Mesenteric fat pad (tissue), 1 donor: ENCODE measurements at places on chromosomes 6 and 20. TPM values are rescaled to one million over a fixed set of nuclear protein-coding genes. Genes with fewer than 3 reads are reported as not detected.

DNA sequence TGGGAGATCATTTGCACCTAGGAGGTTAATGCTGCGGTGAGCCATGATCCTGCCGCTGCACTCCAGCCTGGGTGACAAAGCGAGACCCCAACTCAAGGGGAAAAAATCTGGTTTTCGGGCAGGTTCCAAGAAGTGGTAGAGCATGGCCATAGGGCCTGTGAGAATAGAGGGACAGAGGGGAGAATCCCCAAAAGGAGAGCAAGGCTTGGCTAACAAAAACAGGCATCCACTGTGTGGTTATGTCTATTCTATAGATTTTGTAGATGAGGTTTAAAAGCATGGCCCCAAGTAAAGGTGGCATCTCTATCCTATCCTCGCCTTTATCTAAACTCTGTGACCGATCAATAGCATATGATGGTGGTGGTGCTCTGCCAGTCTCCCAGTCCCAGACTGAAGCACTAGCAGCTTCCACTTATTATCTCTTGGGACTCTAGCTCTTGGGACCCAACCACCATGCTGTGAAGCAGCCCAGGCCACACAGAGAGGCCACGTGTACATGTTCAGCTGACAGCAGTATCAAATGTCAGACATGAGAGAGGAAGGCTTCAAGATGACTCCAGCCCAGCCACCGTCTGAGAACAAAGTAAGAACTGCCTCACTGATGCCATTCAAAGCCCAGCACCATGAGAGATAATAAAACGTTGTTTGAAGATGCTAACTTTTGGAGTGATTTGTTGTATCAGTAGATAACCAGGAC lies 27.7 kb downstream of the EIF2S2 start:
- no peak for DNase-seq

- DNase-seq: no peak
These were observed 111.2 kb upstream of the SIM1 start for GRCh38 chr6:100575921-100576320.

DNA sequence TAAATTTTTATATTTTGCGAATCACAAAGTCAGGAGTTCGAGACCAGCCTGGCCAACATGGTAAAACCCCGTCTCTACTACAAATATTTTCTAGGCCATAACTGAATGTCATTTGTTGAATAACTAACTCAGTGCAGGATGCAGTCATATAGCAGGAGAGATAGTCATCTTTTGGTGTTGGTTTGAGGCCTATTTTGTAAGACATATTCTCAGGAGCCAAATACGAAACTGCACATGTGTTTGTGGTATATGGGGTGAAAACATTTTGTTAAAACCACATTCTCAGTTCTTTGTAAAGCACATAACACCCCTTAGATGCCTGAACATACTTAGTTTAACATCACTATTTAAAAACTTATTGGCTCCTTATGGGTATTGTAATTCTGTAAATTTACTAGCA lies 4.7 kb upstream of the ENPP5 start:
- no peak for DNase-seq

Gene LZTS3
- 6.2 TPM for total RNA-seq

DNA sequence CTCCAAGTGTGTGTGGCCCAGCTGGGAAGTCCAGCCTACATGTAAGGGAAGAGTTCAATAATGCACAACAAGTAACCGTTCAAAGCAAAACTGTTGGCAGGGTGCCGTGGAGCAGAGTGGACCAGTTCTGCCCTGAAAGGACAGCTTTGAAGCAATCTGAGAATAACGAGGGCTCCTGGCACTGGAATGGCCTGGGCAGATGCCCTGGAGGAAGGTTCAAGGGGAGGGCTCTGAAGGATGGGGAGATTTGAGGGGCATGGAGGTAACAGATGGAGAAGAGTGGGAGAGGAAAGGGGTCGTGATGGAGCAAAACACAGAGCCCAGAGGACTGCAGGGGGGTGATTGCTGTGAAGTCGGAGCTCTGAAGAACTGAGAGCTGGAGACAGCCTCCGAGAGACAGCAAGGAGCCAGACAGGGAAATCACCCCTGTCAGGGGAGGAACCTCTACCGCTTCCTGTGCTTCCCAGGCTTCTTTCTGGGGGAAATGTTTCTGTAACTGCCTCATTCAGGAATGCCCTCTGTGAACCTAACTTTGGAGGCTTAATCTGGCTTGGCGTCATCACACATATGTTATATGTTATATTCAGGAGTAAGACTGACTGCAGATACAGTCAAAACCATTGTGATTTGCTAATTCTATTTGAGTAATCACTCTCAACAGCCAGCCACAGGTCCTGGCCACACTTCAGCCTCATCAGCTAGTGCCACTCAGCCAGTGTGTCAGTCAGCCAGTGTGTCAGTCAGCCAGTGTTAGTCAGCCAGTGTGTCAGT lies 41.2 kb downstream of the ZC3H12D start:
- peak; percentile 57 for DNase-seq

Gene AFG1L
- 7.0 TPM for total RNA-seq

- DNase-seq: no peak
These were observed 57.8 kb upstream of the TAGAP start for GRCh38 chr6:159102373-159103160.

Gene HDAC2
- 54.1 TPM for total RNA-seq

DNA sequence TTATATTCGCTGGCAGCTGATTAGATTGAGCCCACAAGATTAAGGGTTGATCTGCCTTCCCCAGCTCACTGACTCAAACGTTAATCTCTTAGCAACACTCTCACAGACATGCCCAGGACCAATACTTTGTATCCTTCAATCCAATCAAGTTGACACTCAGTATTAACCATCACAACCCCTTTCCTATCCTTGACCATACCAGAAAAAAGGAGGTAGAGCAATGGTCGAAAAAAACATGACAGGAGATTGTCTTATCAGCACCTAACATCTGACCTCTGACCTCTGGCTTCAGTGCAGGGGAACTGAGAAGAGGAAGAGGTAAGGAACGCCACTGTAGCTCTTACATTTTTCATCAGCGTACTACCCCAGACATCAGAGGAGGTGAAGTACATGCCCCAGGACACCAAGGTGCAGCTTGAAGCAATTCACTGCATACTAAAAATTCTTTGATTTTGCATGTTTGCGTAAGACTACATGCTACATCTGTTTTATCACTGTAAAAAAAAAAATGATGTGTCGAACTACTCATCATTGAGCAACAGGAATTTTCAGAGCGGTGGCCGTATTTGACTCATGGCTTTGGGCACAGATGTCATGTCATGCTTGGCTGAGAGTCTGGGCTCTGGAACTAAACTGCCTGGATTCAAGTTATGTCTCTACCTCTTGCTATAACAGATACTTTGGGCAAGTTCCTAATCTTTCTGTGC lies 188.0 kb upstream of the TAB2 start:
- no peak for DNase-seq

Gene DNAAF9
- total RNA-seq: 26.1 TPM

GRCh38 chr6:89690944-89691324 lies 52.4 kb upstream of the LYRM2 start:
- no peak for DNase-seq

DNA sequence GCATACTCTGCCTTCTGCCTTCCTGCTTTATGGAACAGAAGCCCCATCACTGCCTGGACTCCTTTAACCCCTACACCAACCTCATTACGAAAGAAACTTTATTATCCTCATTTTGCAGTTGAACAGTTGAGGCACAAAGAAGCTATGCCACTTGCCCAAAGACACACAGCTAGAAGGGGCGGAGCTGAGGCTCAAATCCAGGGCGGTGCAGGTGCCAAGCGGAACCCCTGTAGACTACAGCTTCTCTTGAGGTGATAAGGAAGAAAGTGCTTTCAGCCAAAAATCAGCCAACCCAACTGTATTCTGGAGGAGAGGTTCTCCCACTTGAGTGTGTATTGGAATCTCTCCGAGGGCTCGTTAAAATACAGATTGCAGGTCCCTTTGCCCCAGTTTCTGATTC lies 90.5 kb downstream of the PRND start:
- no peak for DNase-seq

Gene CST5
- not detected for total RNA-seq

Gene TRERF1
- total RNA-seq: 3.3 TPM

DNA sequence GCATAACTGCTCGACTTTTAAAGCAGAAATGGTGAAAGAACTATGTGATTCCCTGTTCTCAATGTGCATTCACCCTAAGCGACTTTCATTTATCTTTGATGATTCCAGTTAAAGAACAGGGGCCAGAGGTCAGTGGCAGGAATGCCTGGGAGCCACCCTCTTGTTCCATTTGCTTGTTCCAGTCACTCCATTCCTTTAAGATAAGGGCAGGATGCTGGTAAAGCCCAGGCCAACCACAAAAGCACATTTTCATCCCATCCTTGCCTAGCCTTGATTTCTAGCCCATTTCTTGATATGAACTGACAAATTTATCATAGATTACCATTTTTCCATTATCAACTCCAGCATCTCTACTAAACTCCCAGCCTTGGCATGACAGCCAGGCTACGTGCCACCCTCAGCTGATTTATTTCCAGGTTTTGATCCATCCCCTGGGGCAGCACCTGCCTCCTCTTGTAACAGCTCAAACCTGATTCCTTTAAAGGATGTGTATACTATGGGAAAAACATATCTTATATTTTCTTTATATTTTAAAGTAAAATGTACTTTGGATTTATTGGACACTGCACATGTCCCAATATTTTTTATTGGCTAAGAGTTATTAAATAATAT lies 19.2 kb downstream of the HMGN3 start:
- DNase-seq: no peak

Gene PLN
- total RNA-seq: 5.6 TPM

Gene TINAG
- total RNA-seq: not detected

GRCh38 chr20:22805219-22805618 lies 220.8 kb upstream of the FOXA2 start:
- no peak for DNase-seq

DNA sequence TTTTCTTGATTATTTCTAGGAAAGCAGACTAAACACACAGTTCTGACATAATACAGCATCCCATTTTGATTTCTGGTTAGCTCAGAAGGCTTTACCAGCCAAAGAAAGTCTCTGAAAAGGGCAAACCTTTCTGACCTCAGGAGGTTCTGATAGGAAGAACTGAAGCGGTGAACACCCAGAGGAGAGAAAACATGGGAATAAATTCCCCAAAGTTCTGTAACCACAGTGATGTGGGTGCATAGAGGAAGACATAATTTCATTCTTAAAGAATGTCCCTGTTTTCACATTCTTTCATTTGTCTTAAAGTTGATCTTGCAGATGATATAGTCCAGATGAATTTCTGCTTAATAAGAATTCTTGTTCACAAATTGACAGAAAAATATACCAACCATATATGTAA lies 60.3 kb downstream of the RSPO3 start:
- DNase-seq: no peak

Gene FAM110A
- total RNA-seq: 3.7 TPM

DNA sequence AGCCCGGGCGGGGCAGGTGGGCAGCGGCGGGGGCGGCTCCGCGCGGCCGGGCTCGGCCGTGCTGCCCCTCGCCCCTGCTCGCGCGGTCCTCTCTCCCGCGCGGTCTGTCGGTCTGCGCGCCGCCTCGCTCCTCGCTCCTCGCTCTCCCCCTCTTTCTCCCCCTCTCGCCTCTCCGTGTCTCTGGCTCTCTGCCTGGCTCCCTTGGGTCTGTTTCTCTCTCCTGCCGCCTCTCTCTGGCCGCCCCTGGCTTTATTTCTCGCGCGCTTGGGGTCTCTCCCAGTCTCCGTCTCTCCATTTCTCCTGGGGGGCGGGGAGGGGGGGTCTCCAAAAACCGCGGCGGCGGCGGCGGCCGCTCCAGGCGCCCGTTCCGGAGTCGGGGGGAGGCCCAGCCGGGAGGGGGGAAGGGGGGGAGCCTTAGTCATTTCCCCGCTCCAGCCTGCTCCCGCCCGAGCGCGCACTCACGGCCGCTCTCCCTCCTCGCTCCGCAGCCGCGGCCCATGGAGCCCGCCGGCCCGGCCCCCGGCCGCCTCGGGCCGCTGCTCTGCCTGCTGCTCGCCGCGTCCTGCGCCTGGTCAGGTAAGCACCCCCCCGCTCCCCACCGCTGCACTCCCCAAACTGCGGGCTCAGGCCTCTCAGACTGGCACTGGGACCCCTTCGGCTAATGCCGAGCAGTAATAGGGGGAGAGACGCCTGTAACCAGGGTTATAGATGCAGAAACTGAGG lies at the start of gene SIRPA:
Gene SIRPA, plus strand, starts transcription at position 457 of the 723 bp plus-strand sequence. Its CDS starts 41 bp downstream, at position 498.
- DNase-seq: no peak

DNA sequence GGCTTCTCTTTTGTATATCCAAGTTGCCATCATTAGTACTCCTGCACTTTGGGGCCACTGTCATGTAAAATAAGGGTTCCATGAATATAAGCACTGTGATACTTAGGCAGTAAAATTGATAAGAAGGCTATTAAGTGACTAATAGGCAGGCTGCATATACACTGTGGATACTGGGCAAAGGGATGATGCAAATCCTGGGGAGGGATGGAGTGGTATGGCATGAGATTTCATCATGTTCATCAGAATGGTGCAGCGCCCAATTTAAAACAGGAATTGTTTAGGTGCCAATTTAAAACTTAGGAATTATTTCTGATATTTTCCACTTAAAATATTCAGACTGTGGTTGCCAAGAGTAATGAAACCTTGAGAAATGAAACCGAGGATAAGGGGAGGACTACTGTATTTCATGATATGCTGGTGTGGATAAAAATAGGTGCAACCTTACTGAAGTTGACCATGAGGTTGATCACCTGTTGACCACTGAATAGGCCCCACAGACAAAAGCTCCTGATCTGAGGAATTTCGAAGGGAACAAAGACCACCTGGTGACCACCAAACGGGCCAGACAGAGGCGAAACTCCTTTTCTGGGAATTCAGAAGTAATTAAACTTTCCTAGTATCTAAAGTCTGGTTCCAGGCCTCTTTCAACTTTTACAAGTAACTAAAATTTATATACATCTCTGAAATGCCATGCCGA lies 4.9 kb upstream of the TRIM39 start:
- DNase-seq: no peak

Gene PLCB4
- total RNA-seq: 5.3 TPM

- no peak for DNase-seq
These were observed 17.1 kb downstream of the REPS1 start for GRCh38 chr6:138970856-138971425.

DNA sequence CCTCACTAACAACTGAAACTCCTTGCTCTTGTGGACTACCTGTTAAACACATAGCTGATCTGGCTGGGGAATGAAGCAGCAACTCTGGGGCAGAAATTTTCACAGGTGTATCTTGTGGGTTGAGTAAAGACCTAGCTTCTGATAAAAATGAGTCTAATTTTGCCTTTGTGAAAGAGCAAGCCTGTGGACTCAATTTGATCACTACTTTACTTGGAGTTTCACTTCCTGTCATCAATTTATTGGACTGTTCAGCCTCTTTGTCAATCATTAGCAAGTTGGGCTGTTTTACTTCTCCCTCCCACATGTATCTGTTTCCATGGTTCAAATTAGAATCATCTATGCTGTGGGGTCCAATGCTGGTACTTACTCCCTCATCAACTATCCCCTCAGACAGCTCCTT lies 29.6 kb upstream of the CRIP3 start:
- DNase-seq: no peak

Gene GATA5
- 0.19 TPM for total RNA-seq

GRCh38 chr6:48183178-48183577 lies 72.2 kb upstream of the PTCHD4 start:
- DNase-seq: no peak

GRCh38 chr6:297571-298232 lies 5.4 kb downstream of the DUSP22 start:
- no peak for DNase-seq

Gene NOTCH4
- total RNA-seq: 113 TPM

- no peak for DNase-seq
These were observed at the start of gene CCN6 for GRCh38 chr6:112054001-112054400. TSS of gene CCN6 (plus strand) at chr6:112054104. CDS start at chr6:112054358, 254 bp downstream.
